Lower lobe of right lung (tissue), 2 donors: ENCODE measurements at places on chromosomes 2 and 18. TPM values are rescaled to one million over a fixed set of nuclear protein-coding genes. Genes with fewer than 3 reads are reported as not detected.

The BCL11A gene
- 9.7 TPM for total RNA-seq

The COL6A3 gene
- 114 TPM for total RNA-seq

The NAT8 gene
- not detected for total RNA-seq

The ALKAL2 gene
- total RNA-seq, result 6.7 TPM

The DNAJC5G gene
- not detected for total RNA-seq

The CAVIN2 gene
- 182 TPM for total RNA-seq

The MFSD6 gene
- total RNA-seq, result 50.5 TPM

The VIT gene
- 4.2 TPM for total RNA-seq

GRCh38 chr2:109098251-109098920 is 30.6 kb upstream of the SH3RF3 start:
- no peak for DNase-seq
- H3K27ac ChIP-seq, result no peak overlapping the region
- peaks cover 6% of the 10 kb centered on the region for H3K4me1 ChIP-seq
- no peaks in the 10 kb centered on the region for H3K36me3 ChIP-seq

DNA sequence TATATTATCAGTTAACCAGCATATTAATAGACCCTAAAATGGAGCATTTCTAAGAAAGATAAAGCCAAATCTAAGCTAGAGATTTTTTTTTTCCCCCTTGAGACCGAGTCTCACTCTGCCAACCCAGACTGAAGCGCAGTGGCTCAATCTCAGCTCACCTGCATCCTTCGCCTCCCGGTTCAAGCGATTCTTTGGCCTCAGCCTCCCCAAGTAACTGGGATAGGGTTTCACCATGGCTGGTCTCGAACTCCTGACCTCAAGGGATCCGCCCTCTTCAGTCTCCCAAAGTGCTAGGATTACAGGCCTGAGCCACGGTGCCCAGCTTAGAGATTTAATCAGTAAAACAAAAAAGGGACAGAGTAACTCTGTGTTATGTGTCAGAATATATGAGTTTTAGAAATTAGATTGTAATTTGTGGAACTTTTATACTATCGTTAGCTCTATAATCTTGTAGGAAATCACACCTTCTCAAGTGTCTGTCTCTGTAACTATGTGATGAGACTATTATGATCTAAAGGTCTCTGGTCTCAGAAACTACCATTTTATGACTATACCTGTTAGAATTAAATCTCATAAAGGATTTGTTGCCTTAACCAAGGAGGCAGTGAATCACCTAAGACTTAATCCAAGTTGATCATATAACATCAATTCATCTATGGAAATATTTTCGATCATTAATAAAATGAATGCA is 34.0 kb downstream of the YWHAQ start:
- no peaks in the 10 kb centered on the region for H3K27me3 ChIP-seq
- peaks cover 17% of the 10 kb centered on the region for H3K36me3 ChIP-seq
- no peak overlapping the region for H3K4me3 ChIP-seq
- no peak overlapping the region for H3K27ac ChIP-seq
- DNase-seq, result no peak
- peaks cover 46% of the 10 kb centered on the region for H3K4me1 ChIP-seq

DNA sequence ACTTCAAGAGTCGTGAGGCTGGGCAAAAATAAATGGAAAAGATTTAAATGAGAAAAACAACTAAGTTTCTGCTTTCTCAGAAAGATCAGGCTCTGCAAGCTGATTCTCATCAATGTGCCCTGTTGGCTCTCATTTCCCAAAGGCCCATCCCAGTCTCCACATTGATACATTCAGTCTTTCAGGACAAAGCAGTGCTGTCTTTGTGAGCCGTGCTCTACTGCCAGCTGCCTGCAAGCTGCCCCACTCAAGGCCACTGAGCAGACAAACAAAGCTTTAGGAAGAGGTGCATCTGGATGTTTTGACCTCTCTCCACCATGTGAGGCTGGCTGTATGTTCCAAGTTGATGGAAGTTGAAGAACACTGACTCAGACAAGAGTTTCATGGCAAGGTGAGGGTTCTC is 48.8 kb downstream of the FSHR start:
- no peak for DNase-seq
- no peak overlapping the region for H3K27ac ChIP-seq
- no peak overlapping the region for H3K4me3 ChIP-seq
- H3K4me1 ChIP-seq, result no peaks in the 10 kb centered on the region

- no peaks in the 10 kb centered on the region for H3K27me3 ChIP-seq
- H3K27ac ChIP-seq, result no peak overlapping the region
- no peak overlapping the region for H3K4me3 ChIP-seq
Measured at GRCh38 chr2:11187731-11188130, 32.5 kb downstream of the SLC66A3 start.

DNA sequence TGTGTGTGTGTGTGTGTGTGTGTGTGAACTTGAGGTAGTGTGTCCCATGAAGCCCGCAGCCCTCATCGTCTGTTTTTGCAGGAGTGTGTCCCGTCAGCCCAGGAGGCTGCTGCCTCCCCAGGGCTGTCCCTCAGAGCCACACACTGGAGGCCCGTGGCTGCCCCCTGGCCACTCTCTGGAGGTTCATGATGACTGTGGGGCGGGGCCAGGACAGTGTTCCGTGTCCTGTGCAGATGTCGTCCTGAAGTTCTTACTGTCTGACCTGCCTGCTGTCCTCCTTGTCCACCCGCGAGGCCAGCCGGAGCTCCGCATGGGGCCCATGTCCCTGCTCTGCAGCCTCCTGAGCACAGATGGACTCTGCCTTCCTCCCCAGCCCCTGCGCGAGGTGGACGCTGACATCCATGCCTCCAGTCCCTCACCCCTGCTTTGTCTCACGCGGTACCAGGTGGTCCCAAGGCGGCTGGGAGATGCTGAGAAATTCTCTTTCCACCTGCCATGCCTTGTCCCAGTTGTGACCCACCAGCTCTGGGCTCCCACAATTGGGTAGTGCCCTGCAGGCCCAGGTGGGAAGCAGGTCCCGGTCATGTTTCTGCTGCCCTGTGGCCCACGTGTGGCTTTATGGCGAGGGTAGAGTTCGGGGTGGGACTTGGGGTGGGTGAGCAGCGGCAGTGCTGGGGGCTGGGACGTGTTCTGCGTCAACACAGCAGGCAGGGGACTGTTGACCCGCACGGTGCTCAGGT is 92.8 kb downstream of the NFATC1 start:
- no peaks in the 10 kb centered on the region for H3K4me1 ChIP-seq
- no peak overlapping the region for H3K4me3 ChIP-seq
- no peak overlapping the region for H3K27ac ChIP-seq
- H3K36me3 ChIP-seq, result peaks cover 29% of the 10 kb centered on the region
- peak; percentile 34 for DNase-seq
- H3K27me3 ChIP-seq, result no peaks in the 10 kb centered on the region

GRCh38 chr2:54941248-54941984 is 108.8 kb downstream of the RTN4 start:
- no peaks in the 10 kb centered on the region for H3K27me3 ChIP-seq
- H3K36me3 ChIP-seq, result no peaks in the 10 kb centered on the region
- no peak overlapping the region for H3K4me3 ChIP-seq
- no peak for DNase-seq
- H3K27ac ChIP-seq, result no peak overlapping the region

DNA sequence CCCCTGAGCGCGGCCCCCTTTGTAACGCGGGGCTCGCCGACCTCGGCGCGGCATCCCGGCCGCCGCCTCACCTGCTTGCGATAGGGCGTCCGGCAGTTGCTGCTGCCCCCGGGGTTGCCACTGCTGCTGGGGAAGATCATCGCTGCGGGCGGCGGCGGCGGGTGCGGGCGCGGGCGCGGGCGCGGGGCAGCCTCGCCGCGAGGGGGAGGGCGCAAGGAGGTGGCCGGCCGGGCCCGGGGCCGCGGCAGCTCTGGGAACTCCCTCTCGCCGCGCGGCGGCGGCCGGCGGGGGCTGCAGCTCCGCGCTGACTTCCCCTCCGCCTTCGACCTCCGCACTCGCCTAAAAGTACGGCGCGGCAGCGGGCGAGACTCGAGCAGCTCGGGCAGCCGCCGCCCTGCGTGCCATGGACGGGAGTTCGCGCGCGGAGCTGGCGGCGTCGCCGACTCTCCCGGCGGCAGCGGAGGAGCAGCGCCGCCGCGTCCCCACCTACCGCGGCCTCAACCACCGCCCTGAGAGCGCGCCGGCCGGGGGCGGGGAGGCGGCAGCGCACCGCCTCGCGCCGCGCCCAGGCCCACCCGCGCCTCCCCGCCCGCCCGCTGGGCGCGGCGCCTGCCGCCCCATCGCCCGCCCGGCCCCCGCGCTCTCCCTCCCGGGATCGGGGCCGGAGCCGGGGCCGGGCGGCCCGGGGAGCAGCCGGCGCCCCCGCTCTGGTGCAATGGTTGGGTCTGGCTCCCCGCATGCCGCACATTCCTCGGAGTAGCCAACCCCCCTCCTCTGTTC is 86.0 kb downstream of the RBMS1 start:
- peak overlapping the region; percentile 98 for H3K27ac ChIP-seq
- peak; percentile 80 for DNase-seq
- H3K27me3 ChIP-seq, result no peaks in the 10 kb centered on the region
- H3K4me3 ChIP-seq, result peak overlapping the region; percentile 89

GRCh38 chr2:45337481-45337880 is 273.6 kb downstream of the SRBD1 start:
- no peaks in the 10 kb centered on the region for H3K27me3 ChIP-seq
- no peak for DNase-seq
- no peak overlapping the region for H3K27ac ChIP-seq
- no peaks in the 10 kb centered on the region for H3K4me1 ChIP-seq

GRCh38 chr18:55650363-55650870 is 62.4 kb upstream of the TCF4 start:
- H3K4me1 ChIP-seq, result no peaks in the 10 kb centered on the region
- no peak for DNase-seq
- no peak overlapping the region for H3K27ac ChIP-seq
- no peak overlapping the region for H3K4me3 ChIP-seq
- H3K27me3 ChIP-seq, result no peaks in the 10 kb centered on the region

DNA sequence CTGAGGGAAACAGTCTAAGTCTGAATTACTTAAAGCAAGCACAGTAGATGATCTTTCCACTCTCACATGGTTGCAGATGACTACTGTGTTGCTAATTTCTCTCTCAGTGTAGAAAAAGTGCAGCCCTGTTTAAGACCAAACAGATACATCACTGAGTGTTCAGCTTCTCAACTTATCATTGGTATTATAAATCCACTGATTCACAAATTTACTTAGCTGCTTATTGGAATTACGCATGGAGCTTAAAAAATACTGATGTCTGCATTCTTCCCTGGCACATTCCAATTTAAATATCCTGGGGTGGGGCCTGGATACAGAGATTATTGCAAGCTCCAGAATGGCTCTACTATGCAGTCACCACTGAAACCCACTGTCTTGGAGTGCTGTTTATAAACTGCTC is 411.2 kb downstream of the RND3 start:
- no peaks in the 10 kb centered on the region for H3K27me3 ChIP-seq
- no peak overlapping the region for H3K4me3 ChIP-seq
- H3K27ac ChIP-seq, result no peak overlapping the region
- H3K4me1 ChIP-seq, result no peaks in the 10 kb centered on the region

- no peak overlapping the region for H3K4me3 ChIP-seq
- H3K36me3 ChIP-seq, result no peaks in the 10 kb centered on the region
- H3K4me1 ChIP-seq, result no peaks in the 10 kb centered on the region
Measured at GRCh38 chr2:29390136-29390535, 274.9 kb downstream of the CLIP4 start.

DNA sequence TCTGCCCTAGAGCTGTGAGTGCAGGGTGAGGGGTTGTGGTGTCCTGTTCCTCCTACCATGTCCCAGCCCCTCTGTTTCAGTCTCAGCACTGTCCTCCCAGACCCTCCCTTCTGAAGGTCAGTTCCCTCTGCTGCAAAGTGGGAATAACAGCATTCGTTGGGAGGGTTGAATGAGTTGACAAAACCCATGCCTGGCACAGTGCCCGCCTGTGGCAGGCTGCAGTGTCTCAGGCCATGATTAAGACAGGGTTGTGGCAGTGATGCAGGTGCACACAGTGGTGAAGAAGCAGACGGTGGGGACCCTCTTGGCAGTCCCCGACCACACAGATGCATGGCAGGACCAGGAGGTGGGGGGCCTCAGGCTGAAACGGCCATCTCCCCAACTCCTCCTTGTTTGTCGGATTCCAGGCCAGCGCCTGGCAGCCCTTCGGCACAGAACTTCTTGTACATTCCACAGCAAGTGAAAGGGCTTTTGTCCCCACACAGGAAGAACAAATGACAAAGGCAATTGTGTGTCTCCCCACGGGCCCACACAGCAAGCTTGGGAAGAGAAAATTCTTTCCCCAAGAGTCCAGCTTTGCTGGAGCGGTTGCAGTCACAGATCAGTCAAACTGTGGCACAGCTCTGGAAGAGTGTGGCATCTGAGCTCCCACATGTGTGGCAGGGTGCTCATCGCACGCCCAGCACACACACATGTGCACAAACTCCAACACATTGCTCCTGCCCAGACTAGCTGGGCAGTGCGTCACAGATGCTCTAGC is 92.0 kb upstream of the MSH2 start:
- peak; percentile 46 for DNase-seq
- peak overlapping the region; percentile 26 for H3K27ac ChIP-seq
- H3K36me3 ChIP-seq, result no peaks in the 10 kb centered on the region
- H3K4me3 ChIP-seq, result no peak overlapping the region
- H3K27me3 ChIP-seq, result no peaks in the 10 kb centered on the region
- H3K4me1 ChIP-seq, result peaks cover 18% of the 10 kb centered on the region

DNA sequence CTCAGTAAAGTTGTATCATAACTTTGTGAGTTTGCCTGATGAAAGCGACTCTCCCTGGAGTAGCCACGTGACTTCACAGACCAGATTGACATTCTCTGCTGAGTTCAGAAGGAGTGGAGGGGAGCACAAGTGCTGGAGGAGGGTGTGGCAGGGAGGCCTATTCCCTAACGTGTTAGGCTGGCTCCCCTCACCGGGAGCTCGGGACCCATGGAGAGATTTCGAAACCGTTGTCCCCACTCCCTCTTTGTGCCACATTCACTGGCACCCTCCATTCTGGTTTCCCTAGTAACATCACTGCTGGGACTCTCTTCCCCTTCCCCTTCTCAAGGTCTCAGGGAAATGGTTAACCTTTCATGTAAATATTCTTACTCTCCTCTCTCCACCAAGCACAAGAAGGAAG is 279.9 kb downstream of the ALPK2 start:
- no peaks in the 10 kb centered on the region for H3K4me1 ChIP-seq
- H3K36me3 ChIP-seq, result peaks cover 61% of the 10 kb centered on the region

GRCh38 chr2:231664727-231665126 is 43.6 kb upstream of the PTMA start:
- H3K4me1 ChIP-seq, result peaks cover 35% of the 10 kb centered on the region
- H3K4me3 ChIP-seq, result no peak overlapping the region
- no peak for DNase-seq
- no peaks in the 10 kb centered on the region for H3K27me3 ChIP-seq
- H3K27ac ChIP-seq, result peak overlapping the region; percentile 99
- no peaks in the 10 kb centered on the region for H3K36me3 ChIP-seq

DNA sequence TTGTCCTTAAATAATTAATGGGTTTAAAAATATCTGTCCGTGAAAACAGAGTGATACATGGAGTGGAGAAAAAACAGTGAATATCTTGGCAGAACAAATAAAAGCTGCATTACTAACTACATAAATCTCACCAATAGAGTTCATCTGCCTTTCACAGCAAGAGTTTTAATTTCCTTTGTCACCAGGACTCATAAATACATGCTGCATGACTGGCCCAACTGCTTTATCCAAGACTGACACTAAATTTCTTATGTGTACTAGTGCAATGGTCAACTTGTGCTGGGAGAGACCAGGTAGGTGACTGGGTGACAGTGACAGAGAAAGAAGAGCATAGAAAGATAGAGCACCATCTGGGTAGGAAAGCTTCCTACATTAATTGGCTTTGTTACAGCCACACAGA is 402.8 kb downstream of the RAD51AP2 start:
- no peak for DNase-seq
- no peaks in the 10 kb centered on the region for H3K4me1 ChIP-seq
- H3K36me3 ChIP-seq, result no peaks in the 10 kb centered on the region
- H3K4me3 ChIP-seq, result no peak overlapping the region
- no peaks in the 10 kb centered on the region for H3K27me3 ChIP-seq
- H3K27ac ChIP-seq, result no peak overlapping the region

- no peak overlapping the region for H3K27ac ChIP-seq
- no peaks in the 10 kb centered on the region for H3K27me3 ChIP-seq
- DNase-seq, result no peak
- H3K36me3 ChIP-seq, result no peaks in the 10 kb centered on the region
- peaks cover 11% of the 10 kb centered on the region for H3K4me1 ChIP-seq
Measured at GRCh38 chr2:237422309-237422708, 8.3 kb upstream of the COL6A3 start.
